ENCODE measurements at places on chromosomes 5 and 9. TPM values are rescaled to one million over a fixed set of nuclear protein-coding genes. Genes with fewer than 3 reads are reported as not detected.

DMRT3 gene
- total RNA-seq: not detected

PCDHAC2 gene
- total RNA-seq: 0.13 TPM

MARCOL gene
- total RNA-seq: not detected

NOTCH1 gene
- total RNA-seq: 70.2 TPM

PCDHA1 gene
- not detected for total RNA-seq

All from dermis microvascular lymphatic vessel endothelial cell (primary cell).